Iris pigment epithelial cell (primary cell): ENCODE measurements at places on chromosomes 12 and 14.
A peak's percentile ranks its signal among the peaks of the same experiment; 100 is the strongest.

DNA sequence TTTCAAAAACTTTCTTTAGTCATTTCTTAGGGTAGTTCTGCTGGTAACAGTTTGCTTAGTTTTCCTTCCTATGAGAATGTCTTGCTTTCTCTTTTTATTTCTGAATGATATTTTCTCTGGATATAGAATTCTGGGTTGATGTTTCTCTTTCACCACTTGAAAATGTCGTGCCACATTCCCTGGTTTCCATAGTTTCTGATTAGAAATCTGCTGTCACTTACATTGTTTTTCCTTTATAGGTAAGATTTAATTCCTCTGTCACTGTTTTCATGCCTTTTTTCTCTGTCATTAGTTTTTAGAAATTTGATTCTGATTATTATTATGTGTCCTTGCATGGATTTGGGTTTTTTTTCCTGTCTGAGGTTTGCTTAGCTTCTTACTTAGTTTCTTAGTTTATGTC, 77.3 kb upstream of the PCNX4 start:
- DNase-seq = no peak

- no peak for DNase-seq
Observed at GRCh38 chr12:130482448-130482847, 144.8 kb downstream of the PIWIL1 start.

DNA sequence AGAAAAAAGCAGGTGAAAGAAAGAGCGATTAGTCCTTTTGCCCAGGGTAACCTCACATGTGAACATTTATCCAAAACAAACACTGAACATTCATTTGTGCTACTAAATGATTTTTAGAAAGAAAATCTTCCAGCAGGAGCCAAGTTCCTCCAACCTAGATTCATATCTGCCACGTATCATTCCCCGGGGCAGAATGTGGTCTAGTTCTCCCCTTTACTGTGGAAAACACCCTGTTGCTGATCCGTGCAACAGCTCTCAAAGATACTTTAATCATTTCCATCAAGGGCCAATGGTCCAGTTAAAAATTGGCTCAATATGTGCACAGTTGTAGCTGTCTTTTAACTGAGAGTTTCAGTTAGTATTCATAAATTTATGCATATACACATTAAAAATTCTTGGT, 479.1 kb downstream of the ATP23 start:
- peak; percentile 54 for DNase-seq

DNA sequence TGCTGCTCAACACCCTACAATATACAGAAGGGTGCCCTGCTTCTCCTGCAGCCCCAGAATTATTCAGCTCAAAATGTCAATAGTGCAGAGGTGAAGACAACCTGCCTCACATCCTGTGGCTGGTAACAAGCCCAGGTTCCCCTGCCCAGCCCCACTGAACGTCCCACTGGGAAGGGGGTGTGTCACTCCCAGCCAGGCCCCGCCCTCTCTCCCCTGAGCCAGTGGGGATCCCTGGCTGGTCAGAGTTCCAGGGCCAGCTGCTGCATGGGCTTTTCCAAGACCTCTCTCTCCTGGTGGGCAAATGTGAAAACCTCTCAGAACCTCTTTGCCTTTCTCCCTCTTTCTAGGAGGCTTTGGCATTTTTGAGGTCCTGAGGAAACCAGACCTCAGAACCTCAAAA, 13.7 kb upstream of the LHX5 start:
- DNase-seq = no peak

DNA sequence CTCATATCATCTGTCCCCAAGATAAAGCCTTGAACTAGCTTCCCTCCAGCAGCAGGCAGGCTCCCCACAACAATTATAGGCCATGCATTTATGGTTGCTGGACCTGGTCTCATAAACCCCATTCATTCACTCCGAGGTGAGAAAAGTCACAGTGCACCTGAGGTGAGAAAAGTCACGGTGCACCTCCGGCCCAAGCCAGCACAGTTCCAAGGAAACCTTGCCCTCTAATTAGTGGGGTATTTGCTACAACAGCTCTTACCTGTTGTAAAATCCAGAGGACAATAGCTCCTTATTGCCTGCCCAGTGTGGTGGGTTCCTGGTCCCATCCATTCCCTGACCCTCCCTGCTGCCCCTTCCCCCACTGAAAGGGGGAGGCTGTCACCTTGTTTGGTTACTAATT, 65.6 kb downstream of the FBXL14 start:
- DNase-seq = no peak

GRCh38 chr12:57842342-57843294, 3.9 kb downstream of the CTDSP2 start:
- DNase-seq = peak; percentile 42

- peak; percentile 22 for DNase-seq
Observed at GRCh38 chr14:75280831-75281653, 2.4 kb downstream of the FOS start.

DNA sequence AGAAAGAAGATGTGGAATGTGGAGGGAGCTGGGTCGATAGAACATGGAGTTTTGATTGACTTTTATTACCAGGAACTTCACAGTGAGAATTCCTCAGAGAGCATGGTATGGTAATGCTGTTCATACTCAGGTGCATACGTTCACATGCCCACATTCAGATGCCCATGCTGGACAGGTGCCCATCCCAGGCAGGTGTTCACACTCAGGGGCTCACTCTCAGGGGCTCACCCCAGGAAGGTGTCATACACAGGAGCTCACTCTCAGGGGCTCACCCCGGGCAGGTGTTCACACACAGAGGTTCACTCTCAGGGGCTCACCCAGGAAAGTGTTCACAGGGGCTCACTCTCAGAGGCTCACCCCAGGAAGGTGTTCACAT, 360.0 kb upstream of the SFSWAP start:
- no peak for DNase-seq

DNA sequence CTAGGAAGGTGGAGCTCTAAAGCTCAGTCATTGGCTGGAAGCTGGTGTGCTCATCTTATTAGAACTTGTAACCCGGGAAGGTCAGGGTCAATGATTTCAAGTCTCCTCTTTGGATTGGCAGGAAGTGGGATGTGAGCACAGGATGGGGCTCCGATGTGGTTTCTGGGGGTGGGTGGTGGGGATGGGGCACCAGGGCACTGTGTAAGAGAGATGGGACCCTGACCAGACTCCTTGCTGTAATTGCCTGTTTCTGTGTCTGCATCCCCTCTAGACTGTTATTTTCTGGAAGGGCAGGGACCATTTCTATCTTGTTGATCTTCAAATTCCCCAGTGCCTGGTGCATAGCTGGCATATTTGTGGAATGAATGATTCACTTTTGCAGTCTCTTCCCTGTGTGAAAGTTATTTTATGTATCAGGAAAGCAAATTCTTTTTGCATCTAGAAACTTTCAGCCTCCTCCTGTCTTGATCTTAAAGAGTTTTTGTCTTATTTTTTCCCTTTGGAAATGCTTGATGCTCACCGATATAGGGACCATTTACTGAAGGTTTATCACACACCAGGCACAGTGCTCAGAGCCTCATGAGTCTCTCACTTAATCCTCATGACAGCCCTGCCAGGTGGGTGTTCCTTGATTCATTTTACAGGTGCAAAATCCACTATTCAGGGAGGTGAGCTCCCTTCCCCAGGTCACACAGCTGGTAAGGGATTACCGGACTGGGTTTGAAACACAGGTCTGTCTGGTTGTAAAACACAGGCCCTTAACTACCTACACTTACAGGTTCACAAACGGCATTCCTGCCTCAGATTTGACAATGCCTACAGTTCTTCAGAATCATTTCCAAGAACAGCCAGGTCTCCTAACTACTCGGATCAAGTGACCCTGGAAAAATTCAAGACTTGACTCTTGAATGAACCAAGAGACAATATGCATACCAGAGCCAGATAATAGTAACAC, 86.9 kb upstream of the IGF1 start:
- DNase-seq = peak; percentile 84

DNA sequence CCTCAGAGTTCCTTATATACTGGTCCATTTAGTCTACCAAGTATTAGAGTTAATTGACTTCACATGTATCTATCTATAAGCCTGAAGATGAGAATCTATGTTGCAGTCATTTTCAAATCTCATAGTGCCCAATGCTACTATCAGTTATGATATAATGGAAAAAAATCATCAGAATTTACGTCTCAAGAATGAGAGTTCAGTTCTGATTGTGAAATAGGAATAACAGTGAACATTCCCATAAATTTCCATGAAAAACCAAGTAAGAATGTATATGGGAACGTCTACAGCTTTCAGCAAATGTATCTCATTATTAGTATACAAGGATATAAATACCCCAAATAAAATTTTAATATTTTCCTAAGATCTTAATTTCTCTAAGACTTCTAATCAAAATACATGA, 77.2 kb downstream of the PPP1R12A start:
- DNase-seq = no peak

- DNase-seq = no peak
Observed at GRCh38 chr12:103912069-103912468, 18.1 kb upstream of the HSP90B1 start.

- DNase-seq = peak; percentile 64
Observed at GRCh38 chr12:57001448-57001906, 4.9 kb downstream of the ZBTB39 start.

DNA sequence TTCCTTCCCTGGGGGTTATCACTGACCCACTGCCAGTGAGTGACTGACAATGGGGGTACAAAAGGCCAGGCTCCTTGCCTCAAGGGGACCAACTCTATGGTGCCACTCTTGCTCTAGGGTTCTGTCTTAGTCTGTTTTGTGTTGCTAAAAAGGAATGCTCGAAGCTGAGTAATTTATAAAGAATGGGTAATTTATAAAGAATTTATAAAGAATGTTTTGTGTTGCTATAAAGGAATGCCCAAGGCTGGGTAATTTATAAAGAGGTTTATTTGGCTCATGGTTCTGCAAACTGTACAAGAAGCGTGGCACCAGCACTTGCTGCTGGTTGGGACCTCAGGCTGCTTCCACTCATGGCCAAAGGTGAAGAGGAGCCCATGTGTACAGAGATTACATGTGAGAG, 15.8 kb upstream of the RASSF8 start:
- peak; percentile 34 for DNase-seq

- DNase-seq = peak; percentile 55
Observed at GRCh38 chr12:94972795-94973194, 30.7 kb downstream of the NDUFA12 start.

GRCh38 chr12:47602325-47602724, 103.5 kb downstream of the RPAP3 start:
- peak; percentile 47 for DNase-seq

DNA sequence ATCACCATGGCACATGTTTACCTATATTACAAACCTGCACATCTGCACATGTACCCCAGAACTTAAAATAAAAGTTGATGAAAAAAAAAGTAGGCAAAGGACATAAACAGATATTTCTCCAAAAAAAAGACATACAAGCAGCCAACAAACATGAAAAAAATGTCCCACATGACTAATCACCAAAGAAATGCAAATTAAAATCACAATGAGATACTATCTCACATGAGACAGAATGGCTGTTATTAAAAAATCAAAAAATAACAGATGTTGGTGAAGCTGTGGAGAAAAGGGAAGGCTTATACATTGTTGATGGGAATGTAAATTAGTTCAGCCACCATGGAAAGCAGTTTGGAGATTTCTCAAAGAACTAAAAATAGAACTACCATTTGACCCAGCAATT, 68.0 kb upstream of the FAR2 start:
- no peak for DNase-seq

GRCh38 chr14:68393259-68393658, 399.6 kb downstream of the ZFP36L1 start:
- DNase-seq = no peak
